ENCODE measurements at places on chromosomes 2 and 18.

DNA sequence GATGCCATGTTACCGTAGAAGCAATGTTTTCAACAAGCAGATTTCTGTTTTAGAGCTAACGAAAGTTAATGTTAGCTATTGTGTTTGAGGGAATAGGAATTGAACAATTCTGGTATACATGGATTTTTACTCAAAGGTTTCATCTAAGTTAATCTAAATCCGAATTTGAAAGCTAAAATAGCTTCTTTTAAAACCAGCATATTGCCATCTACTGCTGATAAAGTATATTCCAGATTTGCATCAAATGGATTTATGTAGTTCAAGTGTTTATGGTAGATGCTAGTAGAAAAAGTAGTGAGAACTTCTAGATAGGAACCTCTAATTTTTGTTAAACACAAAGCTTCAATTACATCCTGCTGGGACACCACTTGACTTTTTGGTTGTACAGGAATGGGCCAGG is 1569.5 kb upstream of the NXPH2 start:
- DNase-seq, result no peak

GRCh38 chr2:121803503-121803902 is 48.1 kb downstream of the TSN start:
- no peak for DNase-seq

DNA sequence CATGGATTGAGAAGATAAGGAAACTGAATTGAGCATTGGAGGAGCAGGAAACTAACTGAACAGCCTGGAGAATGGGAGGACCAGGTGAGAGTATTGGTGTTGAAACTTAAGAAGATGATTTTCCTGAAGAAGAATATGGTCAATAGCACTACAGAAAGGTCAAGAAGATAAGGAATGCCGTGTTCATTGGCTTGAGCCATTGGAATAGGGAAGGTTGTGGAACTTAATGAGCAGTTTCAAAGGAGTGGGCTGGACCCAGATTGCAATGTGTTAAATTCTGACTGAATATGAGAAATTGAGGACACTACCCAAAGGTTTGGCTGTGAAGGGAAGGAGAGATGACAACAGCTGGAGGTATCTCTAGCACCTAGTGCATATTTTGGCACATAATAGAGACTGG is 19.0 kb downstream of the KCMF1 start:
- DNase-seq, result no peak

DNA sequence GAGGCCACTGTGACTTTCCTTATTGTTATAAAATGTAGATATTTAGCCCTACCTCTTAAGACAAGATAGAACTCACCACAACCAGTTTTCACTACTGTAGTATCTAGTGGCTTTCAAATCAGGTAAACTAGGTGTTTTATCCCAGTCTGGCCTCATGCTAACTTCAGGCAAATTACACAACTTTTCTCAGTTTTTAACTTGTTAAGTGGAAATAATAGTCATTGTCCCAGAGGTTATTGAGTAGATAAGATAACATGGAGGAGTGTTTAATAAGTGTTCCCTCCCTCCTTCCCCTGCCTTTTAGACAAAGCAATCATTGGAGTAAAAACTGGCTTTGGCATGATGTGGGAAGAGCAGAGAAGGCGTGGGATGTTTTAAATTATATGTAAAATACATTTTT is 27.3 kb downstream of the ANXA4 start:
- no peak for DNase-seq

DNA sequence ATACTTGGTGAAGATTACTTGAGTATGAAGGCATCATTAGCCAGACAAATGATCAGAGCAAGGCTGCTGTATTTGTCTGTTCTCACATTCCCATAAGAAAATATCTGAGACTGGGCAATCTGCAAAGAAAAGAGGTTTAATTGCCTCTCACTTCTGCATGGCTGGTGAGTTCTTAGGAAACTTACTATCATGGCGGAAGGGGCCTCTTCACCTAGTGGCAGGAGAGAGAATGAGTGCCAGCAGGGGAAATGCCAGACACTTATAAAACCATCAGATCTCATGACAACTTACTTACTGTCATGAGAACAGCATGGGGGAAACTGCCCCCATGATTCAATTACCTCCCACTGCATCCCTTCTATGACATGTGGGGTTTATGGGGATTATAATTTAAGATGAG is 452.3 kb downstream of the GALR1 start:
- no peak for DNase-seq

Data from activated T-cell treated with anti-CD3 and anti-CD28 coated beads for 1 hour (primary cell).